ENCODE measurements at places on chromosomes 16 and 17.

- DNase-seq = no peak
Observed at GRCh38 chr17:17937201-17937853, 34.9 kb downstream of the TOM1L2 start.

DNA sequence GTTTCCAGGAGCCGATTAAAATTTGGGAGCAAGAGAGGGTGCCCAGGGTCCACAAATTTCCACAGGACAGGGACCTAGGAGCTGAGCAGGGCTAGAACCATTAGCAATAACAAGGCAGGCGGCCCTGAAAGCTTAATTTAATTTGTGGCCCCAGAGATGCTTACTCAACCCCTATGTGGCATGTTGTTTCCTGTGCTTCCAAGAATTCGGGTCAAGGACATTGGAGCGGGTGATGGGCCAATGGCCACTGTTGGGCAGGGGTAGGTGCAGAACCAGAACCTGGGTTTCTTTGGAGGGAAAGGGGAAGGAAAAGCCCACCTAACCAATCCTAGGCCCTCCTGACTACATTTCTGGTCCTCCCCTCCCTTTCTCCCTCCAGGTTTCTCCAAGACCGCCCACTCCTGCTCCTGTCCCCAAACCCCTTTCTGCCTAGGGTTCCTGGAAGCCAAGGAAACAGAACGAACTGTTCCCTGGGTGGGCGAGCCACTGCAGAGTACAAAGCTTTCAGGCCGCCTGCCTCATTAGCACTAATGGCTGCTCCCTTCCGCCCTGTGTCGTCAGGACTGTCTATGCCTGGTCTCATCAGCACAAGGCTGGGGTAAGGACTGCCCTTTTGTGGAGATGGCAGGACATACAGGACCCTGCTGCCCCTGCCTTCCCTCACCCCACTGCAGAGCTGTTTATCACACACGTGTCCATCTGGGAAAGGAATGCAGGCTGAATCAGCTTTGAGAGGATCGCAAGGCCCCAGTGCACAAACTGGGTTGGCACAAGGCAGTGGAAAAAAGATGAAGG lies 581 bp upstream of the AGRP start:
- no peak for DNase-seq

DNA sequence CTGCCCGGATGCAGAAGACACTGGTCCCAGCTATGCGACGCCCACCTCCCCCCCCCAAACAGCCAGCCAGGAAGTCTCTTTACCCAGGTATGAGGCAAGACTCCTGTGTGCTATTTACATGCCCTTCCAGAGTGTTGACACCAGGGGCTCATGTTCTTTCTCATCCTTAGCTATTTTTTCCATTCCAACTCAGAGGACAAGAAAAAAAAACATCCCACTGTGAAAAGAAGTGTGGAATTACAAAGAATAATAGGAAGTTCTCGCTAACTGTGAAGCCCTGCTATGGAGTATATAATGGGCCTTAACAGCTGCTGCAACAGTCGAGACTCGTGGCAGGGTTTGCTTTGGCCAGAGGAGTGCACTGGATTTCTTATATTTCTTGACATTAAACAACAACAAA lies 584.9 kb downstream of the CDH13 start:
- no peak for DNase-seq

GRCh38 chr17:18938692-18939023 lies 13.3 kb upstream of the SLC5A10 start:
- DNase-seq = no peak

GRCh38 chr16:85395207-85395912 lies 217.8 kb upstream of the GSE1 start:
- DNase-seq = no peak

- DNase-seq = no peak
Observed at GRCh38 chr16:81539009-81539758, 94.6 kb downstream of the CMIP start.

DNA sequence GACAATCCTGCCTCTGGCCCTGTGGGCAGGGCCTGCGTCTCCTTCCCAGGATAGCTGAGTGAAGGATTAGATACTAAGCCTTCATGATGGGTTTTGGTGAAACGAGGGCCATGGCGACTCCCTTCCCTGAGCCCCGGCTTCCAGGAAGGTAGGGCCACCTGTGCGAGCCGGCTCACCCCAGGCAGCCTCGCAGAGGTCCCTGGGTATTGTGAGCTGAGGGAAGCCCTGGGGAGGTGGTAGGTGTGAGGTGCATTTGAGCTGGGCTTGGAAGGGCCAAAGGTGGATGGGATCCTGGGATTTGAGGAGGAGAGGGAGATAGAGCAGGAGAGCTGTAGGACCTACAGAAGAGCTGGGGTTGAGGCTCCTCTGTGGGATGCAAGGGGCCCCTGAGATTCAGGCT lies 6.5 kb upstream of the P2RX1 start:
- DNase-seq = no peak

- DNase-seq = no peak
Observed at GRCh38 chr17:80873307-80873951, 118.2 kb upstream of the CHMP6 start.

DNA sequence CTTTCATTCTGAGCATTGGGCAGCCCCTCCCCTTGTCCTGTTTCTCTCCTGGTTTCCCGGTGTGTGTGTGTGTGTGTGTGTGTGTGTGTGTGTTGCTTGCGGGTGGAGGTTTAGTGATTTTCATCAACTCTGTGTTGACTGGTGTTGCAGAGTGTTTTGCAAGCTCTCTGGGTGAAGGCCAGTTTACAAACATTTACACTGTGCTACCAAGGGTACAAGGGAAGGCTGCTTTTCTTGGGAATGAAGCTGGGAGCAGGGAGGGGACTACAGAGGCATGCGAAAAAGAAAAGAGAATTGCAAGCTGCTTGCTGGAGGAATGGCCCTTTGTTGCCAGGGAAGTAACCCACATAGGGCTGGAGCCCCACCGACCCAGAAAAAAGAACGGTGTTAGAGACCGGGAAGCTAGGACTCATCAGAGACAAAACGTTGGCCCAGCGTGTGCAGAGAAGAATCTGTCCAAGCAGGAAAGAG lies 29.6 kb downstream of the HS3ST3B1 start:
- DNase-seq = no peak

GRCh38 chr16:56336071-56336688 lies 89.2 kb downstream of the AMFR start:
- no peak for DNase-seq

DNA sequence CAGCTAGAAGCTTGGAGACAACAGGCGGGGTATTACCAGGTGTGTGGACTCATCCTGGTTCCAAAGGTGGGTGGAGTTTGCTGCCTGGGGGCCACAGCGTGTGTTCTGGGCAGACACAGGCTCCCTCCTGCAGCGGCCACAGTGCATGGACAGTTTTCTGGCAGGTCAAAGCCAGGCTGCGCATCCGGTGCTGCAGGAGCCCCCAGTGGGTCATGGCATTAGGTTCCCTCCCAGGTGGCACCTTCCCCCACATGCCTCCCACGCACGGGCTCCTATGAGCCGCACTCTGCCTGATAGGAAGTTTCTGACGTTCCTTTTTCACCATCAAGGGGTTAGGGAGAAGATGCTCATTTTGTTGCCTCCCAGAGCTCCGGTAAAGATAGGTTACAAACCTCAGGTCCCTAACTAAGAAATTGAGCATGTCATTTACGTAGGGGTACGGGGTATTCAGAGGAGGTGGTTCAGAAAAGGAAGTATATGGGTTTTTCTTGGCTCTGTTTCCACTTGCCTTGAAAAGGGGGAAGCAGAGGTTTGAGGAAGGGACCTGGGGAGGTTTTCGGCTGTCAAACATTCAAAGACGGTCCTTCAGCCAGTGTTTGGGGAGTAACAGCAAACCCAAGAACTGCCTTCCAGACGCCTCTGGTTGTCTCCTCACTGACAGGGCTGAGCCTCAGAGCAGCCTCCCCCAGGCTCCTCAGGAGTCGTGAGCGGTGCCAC lies 32.7 kb upstream of the NAT9 start:
- no peak for DNase-seq

DNA sequence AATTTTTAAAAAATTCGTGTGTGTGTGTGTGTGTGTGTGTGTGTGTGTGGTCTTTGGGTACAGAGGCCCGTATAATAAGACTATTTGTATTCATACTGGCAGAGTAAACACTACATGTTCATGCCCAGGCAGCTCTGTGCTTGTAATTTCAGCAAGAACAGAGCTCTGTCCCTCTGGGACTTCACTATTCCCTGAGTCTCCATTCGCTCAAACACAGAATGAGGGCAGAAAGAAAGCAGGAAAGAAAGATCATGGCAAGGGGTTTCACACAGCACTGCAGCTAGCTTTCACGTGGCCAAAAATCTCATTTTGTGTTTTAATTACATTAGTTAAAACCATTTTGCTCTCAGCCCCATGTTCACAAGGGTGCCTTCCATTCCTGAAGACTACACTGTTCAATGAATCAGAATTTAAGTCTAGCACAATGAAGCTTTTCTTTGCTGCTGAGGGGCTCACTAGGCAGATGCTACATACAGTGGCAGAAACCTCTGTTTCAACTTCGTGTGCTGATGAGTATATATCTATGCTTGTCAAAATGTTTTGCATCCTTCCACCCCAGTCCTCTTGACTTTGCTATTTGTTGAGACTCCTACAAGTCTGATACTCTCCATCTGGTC lies 198.4 kb upstream of the C17orf78 start:
- DNase-seq = no peak

- DNase-seq = no peak
Observed at GRCh38 chr17:50329716-50330115, 16.2 kb upstream of the XYLT2 start.

DNA sequence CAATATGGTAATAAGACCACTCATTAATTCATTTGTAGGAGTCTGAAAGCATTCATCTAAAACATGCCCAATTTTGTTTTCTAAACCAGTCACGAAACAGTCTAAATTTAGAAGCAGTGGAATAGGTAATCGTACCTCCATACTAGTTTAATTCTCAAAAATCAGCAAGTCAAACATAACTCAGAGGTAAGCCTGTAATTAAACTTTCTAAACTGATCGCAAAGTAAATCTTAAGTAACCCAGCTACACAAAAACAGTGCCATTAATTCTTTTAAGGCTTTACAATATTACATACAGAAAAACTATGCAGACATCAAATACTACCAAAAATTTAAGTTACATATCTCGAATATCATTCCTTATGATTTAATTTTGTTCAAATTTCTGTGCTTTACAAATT lies 31.4 kb downstream of the YWHAE start:
- no peak for DNase-seq

GRCh38 chr17:50634915-50635731 lies 442 bp downstream of the ABCC3 start:
- DNase-seq = no peak

DNA sequence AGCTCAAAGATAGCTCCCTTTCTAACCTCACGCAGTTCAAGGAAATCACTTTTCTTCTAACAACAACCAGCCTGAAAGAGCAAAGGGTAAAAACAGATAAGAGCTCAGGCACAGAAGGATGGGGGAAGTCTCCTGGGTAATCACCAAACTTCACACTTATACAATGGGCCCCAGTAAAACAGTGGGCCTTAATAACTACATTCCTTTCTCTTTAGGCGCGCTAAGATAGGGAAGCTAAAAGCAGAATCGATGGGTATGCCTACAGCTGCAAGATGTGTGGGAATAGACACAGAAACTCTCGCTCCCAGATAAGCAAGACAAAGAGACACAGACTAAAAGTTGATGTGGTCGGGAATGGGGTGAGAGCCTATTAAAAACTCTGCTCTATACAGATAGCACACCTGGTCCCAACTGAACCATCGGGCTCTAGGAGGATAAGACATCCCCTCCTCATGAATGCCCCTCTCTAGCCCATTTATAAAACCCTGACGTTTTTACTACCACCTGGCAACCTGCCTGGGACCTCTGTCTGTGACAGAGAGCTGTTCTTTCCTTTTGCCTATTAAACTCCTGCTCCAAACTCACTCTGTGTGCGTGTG lies 826 bp downstream of the LYZL6 start:
- DNase-seq = no peak

- no peak for DNase-seq
Observed at GRCh38 chr17:43755389-43755875, 3.2 kb downstream of the SOST start.

DNA sequence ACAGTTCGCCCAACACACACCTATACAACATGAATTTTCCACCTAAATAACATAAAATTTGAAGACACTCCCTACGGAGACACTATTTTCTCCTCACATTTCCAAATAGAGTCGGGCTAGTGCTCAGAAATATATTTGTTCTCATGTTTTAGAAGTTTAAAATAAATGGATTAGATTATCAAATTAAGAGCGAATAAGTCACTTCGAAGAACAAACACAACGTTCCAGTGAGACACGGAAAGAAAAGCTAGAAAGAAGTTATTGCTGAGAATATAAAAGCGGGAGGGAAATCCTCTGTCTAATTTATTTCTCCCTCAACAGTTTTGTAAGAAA lies 2.0 kb upstream of the HS3ST3B1 start:
- no peak for DNase-seq

DNA sequence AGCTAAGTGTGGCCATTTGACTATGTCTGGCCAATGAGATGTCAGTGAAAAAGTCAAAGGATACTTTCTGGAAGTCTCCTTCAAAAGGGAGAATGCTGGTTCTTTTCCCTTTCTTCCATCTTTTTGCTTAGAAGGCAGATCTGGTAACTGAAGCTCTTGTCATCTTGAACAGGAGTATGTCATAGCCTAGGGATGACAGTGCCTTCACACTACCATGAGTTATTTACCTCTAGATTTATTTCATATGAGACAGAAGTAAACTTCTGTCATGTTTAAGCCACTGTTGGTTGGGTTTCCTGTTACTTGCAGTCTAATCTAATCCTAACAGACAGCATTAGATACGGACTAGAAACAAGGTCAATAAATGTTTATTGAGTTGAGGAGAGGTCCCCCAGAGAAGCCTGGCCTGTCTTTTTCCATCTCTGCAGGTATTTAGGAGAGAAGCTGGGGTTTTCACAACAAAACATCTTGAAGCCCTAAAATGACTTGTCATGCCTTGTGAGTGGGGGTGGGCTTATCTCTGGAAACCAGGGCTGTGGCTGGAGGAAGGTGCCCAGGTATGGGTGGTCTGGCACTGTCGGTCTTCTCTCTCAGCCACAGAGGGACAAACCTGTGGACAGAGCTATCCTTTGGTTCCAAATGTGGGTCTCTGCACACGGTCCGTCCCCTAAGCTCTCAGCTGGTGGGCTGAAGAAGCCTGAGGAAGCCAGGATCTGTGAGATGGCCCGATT lies 28.5 kb downstream of the TMEM98 start:
- no peak for DNase-seq

- DNase-seq = no peak
Observed at GRCh38 chr16:11022002-11022401, 77.6 kb downstream of the CLEC16A start.

GRCh38 chr17:79669861-79670260 lies 59.0 kb upstream of the RBFOX3 start:
- DNase-seq = no peak

GRCh38 chr17:35586569-35587073 lies 501 bp upstream of the AP2B1 start:
- no peak for DNase-seq

GRCh38 chr17:52106072-52106471 lies 52.4 kb downstream of the CA10 start:
- DNase-seq = no peak

- no peak for DNase-seq
Observed at GRCh38 chr16:29909391-29909790, 9.1 kb downstream of the ASPHD1 start.

GRCh38 chr17:43891851-43892646 lies 15.3 kb downstream of the MPP2 start:
- DNase-seq = no peak
